PC-9 (cell line): ENCODE measurements at places on chromosomes 12 and 14.

DNA sequence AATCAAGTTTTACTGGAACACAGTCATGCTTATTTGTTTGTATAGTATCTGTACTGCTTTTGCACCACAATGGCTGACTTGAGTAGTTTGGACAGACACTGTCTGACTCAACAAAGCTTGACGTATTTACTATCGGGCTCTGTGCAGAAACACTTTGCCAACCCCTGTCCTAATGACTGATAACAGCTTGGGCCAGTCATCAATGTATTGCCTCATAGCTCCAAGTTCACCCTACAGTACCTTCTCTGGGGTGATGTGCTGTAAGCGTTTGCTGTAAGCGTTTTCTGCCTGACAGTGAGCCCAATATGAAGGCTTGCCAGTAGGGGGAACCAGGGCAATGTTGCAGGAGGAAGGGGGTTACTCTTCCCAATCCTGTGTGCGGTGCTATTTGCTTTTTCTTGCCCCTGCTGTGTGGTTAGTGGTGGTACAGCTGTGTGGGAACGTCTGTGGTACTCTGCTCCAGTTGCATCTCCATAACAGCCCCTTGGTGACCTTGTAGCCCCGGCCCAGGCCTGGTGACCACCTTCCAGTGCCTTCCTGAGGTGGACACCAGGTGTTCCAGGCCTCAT is 5.4 kb upstream of the CCDC177 start:
- DNase-seq: peak; percentile 44

DNA sequence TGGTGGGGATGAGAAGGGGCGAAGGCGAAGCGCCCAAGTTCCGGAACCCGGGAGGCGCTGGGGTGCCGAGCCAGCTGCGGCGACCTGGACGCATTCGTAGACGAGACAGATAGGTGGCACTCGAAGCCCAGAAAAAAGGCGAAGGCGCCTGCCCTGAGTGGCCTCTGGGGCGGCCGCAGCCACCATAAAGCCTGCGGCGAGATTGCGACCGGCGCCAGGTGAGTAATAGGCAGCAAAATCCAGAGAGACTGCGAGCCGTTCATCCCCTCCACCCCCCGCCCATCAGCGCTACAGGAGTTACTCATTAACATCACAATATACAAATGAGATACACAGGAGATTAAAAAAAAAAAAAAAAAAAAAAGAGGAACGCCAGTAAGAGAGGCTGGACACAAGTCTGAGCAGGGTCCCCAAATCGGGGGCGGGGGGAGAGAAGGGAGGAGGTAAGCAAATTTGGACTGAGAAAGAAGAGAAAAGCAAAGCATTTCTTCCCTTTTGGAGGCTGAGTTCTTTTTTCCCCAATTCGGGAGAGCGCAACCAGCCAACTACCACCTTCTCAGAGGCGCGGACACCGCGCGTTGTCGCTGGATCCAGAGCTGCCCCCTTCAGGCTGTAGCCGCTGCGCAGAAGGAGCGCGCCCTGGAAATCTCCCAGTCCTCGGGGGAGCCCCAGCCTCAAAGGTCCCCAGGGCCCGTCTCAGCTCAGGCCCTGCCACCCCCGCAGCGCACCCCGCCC is 15.7 kb downstream of the TBX3 start:
- DNase-seq: peak; percentile 46

DNA sequence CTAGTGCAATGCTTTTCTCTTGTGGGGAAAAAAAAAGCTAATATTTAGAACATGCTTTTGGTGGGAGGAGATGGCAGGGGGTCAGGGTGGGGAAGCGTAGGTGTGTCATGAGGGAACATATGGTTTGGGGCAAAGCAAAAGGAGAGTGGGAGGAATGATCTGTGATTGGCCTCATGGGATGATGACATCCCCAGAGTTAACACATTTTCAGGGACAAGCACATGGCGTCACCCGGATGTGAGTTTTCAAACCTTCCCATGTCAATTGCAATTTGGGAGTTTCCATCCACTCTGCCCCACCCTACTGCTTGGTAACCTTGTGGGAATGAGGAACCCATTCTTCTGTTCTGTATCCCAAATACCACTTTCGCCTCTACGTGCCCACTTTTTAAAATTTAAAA is 164.2 kb downstream of the SSPN start:
- no peak for DNase-seq

GRCh38 chr14:102185360-102185759 is 45.7 kb downstream of the WDR20 start:
- peak; percentile 54 for DNase-seq

DNA sequence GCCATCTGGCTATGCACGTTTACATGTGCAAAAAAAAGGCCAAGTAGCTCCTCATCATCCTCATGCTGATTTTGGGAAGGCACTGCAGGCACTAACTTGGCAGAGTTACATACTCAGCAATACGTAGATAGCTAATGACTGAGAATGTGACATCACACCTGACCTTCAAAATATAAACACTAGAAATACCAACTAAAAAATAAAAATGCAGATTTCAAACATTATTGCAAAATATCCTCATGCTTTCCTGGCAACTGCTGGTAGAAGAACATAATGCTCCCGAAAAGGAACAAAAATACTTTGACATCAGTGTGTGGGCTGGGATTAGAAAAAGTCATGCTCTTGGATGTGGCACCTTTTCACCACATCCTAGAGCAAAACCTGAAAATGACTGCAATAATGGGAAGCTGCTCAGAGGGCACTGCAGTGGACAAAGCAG is 153.2 kb upstream of the ABCD2 start:
- no peak for DNase-seq

DNA sequence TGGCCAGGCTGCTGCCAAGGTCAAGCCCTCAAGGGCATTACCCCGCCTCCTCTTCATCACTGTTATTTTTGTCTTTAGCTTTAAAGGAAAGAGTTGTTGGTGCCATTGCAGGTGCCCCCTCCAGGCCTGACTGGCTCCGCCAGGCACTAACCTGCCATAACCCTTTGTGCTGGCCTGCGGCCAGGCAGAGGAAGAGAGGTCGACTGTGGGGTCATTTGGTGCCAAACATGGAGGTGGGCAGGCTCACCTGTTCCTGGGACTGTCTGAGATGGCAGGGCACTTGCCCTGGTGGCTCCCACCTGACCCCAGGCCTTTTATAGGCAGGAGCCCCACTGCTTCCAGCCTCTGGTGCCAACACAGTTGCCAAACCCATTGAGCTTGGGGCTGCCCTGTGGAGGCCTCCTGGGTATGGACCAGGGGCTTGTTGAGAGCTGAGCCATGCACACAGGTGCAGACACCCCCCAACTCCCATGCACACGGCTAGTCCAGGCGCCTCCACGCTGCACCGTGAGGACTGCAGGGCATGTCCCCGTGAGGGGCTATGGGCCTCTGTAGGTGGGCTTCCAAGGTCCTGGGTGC is 29.4 kb upstream of the PLD4 start:
- DNase-seq: no peak

DNA sequence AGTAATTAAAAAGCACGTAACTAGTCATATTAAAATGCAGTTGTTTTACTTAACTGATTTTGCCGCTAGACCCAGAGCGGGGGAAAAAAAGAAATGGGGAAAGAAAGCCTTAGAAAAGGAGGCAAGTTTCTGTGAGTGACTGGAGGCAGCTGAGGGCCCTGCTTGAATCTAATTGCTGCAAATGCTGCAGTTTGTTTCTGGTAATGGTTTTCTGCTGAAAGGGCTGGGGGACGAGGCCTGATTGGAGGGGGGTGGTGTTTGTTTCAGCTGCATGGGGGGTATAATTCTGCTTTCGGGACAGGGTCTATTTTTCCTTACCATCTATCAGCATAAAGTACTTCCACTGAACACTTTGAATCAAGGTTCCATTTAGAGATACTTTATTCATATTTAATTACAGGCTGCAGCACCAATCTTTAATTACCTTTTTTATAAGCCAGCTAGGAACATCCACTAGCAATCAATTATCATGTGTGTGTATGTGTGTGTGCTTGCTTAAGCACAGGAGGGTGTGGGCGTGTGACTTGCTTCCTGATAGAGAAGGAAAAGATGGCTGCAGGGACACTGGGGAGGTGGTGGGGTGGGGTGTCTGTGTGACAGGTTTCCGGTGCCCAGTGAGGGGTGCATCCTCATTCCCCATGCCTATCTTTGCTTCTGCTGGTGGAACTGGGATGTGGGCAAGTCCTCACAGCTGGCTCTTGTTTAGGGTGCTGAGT is 83.4 kb downstream of the ADCK1 start:
- no peak for DNase-seq

DNA sequence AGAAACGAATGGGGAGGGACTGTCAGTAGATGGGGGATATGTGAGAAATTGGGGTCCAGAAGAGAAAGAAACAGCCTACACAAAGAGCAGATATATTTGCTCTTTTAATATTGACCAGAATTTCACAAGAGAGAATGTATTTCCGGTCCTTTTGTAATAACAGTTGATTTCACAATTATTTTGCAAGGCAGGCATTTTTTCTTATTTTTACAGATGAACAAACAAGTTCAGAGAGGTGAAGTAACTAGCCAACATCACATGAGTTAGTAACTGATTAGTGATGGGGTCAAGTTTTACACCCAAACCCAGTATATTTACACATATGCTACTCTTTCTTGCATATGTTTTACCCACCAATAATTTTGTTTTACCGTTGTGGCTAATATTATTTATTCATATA is 188.2 kb downstream of the NAV3 start:
- no peak for DNase-seq

DNA sequence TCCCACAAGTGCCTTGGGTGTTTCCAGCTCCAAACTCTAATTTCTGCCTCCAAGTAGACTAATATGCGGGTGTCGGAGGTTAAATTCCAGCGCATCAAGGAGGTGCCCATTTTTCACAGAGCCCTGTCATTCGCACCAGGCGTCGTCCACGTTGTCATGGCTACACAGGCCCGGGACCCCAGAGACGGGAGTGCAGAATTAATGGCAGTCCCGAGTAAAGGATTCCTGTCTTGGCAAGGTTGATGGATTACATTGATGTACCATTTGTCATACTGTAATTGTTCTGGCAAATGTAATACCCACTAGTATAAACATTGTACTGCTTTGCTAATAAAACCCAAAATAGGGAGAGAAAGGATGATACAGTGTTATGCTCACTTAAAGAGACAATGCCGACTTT is 222.9 kb upstream of the MYL2 start:
- DNase-seq: no peak

DNA sequence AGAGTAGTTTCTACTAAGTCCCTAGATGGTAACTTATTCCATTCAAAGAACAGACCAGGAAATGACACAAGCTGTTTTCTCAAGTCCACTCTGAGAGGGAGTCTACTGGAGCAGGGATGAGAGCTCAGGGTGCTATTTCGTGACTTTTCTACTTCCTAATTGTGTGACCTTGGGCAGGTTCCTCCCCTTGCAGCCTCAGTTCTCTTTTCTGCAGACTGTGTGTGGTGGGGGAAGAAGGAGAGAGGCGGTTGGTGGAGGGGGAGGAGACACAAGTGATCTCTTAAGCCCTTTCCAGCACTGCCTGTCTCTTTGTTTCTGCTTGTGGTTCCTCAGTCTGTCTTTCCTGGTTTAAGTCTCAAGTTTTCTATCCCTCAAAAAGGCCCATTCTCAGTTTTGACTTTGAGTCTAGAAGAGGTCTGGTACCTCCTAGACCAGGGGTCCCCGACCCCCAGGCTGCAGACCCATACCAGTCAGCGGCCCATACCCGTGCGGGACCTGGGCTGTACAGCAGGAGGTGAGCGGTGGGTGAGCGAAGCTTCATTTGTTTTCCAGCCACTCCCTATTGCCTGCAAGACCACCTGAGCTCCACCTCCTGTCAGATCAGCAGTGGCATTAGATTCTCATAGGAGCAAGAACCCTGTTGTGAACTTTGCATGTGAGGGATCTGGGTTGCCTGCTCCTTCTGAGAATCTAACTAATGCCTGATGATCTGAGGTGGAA is 10.7 kb downstream of the FGF6 start:
- DNase-seq: no peak

DNA sequence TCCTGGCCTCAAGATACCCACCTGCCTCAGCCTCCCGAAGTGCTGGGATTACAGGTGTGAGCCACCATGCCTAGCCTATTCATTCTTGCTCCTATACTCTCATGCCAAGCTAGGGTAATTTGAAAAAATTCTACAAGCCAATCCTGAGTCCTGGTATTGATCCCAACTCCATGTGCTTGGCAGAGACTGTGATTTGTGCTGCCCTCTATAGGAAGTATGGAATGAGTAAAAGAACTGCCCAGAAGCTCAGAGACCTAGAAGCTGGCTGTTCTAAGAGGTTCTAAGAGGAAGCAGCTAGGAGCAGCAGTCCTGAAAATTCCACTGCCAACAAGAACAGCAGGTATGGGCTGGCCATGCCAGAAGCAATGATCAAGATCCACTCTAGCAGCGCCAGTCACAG is 402.5 kb downstream of the PCNX1 start:
- no peak for DNase-seq

DNA sequence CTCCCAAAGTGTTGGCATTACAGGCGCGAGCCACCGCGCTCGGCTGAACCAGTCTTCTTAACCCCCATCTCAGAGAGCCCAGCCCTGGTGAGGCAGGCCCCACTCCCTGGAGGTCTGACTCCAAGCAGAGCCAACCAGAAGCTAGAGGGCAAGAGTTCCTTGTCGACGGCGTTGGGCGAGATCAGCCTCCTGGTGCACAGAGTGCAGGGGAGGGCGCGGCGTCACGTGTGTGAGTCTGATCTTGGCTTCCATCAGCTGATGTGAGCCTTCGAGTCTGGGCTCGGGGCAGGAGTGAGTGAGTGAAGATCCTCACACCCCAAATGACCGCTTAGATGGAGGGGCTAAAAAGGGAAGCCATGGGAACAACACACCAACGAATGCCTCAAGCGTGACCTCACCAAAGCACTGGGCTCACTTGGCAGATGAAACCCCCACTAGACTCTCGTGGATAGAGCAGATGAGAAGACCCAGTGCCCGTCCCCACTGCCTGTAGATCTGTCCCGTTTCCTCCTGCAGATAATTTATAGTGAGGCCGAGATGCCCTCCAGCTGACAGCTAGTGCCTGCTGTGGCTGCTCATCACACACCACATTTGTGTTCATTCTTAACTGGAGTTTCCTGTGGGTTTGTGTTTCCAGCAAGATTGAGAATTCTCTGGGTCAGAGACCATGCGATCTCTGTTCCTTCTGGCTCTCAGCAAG is 28.6 kb upstream of the ADGRD1 start:
- DNase-seq: no peak

GRCh38 chr14:55329999-55330710 is 58.9 kb downstream of the FBXO34 start:
- no peak for DNase-seq

- no peak for DNase-seq
Observed at GRCh38 chr12:78562368-78563205, 302.0 kb upstream of the SYT1 start.

DNA sequence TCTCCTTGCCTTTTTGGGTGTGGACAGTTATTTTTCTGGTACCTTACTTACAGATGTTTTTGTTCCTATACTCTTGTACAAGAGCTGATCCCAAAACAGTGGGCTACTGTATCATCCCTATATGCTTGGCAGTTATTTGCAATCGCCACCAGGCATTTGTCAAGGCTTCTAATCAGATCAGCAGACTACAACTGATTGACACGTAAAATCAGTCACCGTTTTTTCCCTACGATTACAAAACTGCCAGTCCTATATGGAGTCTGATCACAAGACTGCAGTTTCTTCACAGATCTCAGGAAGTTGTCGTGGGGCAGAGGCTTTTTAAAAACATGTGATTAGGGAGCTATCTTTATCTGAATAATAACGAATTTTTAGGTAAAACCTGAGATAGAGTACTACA is 1.3 kb downstream of the LYSET start:
- DNase-seq: no peak
